Ureter (tissue), 1 donor: ENCODE measurements at places on chromosomes 1 and 21. TPM values are rescaled to one million over a fixed set of nuclear protein-coding genes. Genes with fewer than 3 reads are reported as not detected.

DNA sequence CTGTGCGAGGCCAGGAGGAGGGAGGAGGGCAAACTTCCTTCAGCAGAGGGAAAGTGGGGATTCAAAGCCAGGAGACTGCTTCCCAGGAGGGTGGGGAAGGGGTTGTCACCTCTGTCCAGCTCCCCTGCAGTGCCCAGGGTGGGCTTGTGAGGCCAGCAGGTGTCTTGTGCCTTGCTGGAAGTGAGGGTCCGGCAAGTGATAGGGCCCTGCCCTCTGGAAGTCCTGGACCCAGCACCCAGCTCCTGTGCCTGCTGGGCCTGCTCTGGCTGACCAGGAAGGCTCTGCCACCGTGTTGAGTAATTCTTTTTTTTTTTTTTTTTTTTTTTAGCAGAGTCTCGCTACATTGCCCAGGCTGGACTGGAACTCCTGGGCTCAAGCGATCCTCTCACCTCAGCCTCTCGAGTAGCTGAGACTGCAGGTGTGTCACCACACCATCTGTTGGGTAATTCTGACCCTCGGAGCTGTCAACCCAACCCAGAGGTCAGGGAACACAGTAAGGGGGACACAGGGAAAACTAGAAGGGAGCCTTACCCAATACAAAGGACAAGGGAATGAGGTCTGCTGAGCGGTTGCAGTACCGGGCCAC is 1.0 kb downstream of the BEST4 start:
- no peak for DNase-seq

GRCh38 chr1:119966020-119966419 is 69.7 kb upstream of the ADAM30 start:
- DNase-seq, result no peak

GRCh38 chr1:155178441-155179111 is 4.9 kb downstream of the TRIM46 start:
- peak; percentile 44 for DNase-seq

GRCh38 chr1:13746342-13746741 is 46.4 kb downstream of the PRDM2 start:
- DNase-seq, result no peak

Gene NHLH2
- 0.31 TPM for total RNA-seq

Gene GJA5
- total RNA-seq, result 5.0 TPM

GRCh38 chr1:243968413-243968812 is 82.7 kb upstream of the ZBTB18 start:
- no peak for DNase-seq

- DNase-seq, result no peak
Measured at GRCh38 chr21:28229814-28230213, 762.9 kb downstream of the LTN1 start.

Gene CA6
- not detected for total RNA-seq

- DNase-seq, result peak; percentile 55
Measured at GRCh38 chr1:25246600-25247023, 642 bp downstream of the RSRP1 start.

DNA sequence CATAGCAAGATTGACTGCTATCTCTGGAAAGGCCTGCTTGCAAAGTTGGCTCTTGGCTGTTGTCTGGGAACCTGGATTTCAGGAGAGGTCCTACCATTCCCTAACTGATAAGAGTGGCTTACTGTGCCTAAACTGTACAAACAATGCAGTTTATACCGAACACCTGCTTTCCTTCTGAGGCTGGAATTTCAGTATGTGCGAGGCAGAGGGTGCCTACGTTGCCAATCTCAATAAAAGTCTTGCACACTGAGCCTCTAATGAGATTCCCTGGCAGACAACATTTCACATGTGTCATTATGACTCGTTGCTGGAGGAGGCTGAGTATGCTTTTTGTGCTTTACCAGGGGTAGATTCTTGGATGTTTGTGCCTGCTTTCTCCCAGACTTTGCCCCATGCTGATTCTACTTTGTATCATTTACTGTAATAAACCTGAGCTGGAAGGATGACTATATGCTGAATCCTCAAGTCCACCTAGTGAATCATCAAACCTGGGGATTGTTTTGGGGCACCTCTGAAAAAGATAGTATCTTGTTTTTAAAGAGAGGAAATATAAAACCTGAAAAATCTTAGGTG is 58.9 kb upstream of the GNG4 start:
- no peak for DNase-seq

DNA sequence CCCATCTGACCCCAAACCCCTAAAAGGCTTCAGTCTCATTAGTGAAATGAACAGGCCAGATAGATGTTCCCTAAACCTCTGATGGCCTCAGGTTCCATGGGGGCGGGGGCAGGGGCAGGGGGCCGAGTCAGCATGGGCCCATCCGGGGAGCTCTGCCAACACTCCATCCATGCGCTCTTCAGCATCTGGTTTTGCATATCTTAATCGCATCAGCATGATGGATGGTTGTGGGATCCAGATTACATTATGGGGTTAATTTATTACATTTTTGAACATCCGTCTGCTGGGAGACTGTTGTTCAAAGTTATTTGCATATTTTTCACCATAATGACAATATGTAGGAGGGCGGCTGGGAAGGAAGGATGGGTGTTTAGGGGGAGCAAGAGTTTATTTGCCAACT is 3.1 kb upstream of the MAD2L2 start:
- no peak for DNase-seq

GRCh38 chr1:55789466-55789865 is 574.3 kb upstream of the USP24 start:
- DNase-seq, result no peak

Gene MROH9
- not detected for total RNA-seq

Gene NBPF6
- total RNA-seq, result not detected

Gene C1QB
- total RNA-seq, result 92.9 TPM

DNA sequence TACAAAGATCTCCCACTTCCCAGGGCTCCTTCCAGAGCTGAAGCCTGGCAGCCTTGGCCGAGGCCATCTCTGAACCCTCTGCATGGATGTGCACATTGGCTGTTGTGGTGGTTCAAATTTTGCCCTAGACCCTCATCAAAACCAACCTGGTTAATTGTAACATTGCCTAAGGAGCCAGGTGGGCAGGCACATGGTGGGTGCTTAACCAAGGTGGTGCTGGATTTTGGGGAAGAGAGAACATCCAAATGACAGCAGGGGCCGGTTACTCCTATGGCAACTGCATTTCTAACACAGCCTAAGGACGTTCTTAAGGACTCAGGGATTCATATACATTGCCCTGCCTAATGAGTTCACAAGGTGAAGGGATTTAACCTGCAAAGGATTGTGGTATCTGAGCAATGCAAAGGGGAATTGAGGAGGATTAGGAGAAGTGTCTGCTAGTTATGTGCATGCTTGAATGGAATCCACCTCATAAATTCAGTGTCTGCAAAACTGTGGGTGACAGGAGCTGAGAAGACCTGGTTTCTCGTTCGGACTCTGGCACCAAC is 10.3 kb downstream of the RUNX1 start:
- no peak for DNase-seq

Gene CLCA1
- 0.18 TPM for total RNA-seq

- DNase-seq, result no peak
Measured at GRCh38 chr1:53552146-53552861, 93.1 kb downstream of the DMRTB1 start.

GRCh38 chr1:107669996-107670395 is 295.0 kb downstream of the VAV3 start:
- DNase-seq, result peak; percentile 86

Gene S100A9
- 151 TPM for total RNA-seq

- DNase-seq, result peak; percentile 86
Measured at GRCh38 chr1:225817611-225818061, 7.7 kb downstream of the EPHX1 start.

DNA sequence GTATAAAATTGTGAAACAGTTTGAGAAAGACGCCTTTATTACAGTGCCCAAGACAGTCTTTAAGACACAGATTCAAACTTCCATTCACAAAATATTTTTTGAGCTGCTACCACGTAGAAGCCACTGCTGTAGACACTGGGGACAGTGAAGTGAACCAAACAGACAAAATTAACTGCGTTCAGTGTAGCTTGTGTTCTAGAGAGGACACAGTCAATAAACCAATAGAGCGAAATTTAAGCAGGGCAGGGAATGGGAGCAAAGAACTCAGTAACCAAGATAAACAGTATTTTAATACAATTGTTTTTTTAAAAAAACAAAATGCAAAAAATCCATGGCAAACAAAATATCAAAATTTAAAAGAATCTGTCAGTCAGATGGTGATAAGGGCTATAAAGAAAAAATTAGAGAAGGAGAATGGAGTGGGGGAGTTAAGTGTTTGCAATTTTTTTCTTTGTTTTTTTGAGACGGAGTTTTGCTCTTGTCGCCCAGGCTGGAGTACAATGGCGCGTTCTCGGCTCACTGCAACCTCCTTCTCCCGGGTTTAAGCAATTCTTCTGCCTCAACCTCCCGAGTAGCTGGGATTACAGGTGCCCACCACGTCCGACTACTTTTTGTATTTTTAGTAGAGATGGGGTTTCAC is 719 bp upstream of the PARS2 start:
- no peak for DNase-seq

Gene UTS2
- total RNA-seq, result not detected

DNA sequence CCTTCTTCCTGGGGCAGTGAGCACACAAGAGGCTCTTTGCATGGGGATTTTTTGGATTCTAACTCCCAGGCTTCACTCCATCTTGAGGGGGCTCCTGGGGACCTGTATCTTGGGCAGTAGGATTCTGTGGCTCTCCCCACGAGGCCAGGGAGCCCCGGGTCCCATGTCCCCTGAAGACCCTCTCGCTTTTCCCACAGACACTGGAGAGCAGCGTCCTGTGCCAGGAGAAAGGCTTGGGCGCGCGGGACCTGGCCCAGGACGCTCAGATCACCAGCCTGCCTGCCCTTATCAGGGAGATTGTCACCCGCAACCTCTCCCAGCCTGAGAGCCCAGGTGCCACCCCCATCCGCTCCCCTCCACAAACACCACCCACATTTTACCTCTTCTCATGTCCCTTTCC is 735 bp downstream of the CROCC start:
- no peak for DNase-seq

- no peak for DNase-seq
Measured at GRCh38 chr1:46513536-46513935, 23.9 kb downstream of the DMBX1 start.

Gene CNTN2
- 0.42 TPM for total RNA-seq

Gene SRGAP2C
- total RNA-seq, result 26.3 TPM

- DNase-seq, result no peak
Measured at GRCh38 chr1:36420409-36420808, 22.7 kb upstream of the LSM10 start.

Gene PDZK1IP1
- 1.9 TPM for total RNA-seq

- no peak for DNase-seq
Measured at GRCh38 chr1:12005488-12006166, 13.7 kb upstream of the MIIP start.

Gene CFHR4
- total RNA-seq, result not detected

GRCh38 chr1:20871419-20871818 is 84.3 kb upstream of the HP1BP3 start:
- no peak for DNase-seq

- no peak for DNase-seq
Measured at GRCh38 chr1:12473596-12474362, 144.2 kb downstream of the DHRS3 start.

DNA sequence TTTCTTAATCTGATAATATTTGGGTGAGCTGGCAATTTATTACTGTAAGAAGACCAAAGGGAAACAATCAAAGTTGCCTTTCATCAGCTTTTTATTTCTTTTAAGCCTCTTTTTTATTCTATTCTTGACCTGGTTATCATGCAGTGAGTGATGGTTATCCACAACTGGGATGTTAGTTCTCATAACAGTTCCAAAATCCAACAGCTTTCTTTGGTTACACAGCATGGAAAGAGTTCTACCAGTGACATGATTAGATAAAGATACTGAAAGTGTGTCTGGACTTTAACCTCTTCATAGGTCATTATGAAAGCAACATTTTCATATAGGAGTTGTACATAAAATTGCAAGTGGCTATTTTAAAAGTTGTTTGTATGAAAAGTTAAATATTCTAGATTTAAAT is 163.0 kb downstream of the SYT2 start:
- DNase-seq, result no peak

Gene ADPRS
- 24.1 TPM for total RNA-seq

Gene ZNF593OS
- not detected for total RNA-seq

- DNase-seq, result no peak
Measured at GRCh38 chr1:109762039-109762585, 1.6 kb downstream of the EPS8L3 start.

Gene OR2L5
- not detected for total RNA-seq

DNA sequence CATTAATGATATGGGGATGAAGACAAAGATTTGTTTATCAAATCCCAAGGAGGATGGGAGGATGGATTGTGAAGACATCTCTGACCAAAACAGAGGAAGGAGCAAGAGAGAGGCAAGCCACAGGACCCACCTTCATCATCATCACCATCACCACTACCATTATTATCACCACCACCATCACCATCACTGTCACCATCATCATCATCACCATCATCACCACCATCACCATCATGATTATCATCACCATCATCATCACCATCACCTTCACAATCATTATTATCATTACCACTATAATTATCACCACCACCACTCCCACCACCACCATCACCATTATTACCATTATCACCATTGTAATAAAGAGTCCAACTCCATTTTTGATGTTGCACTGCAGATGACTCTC is 482.5 kb downstream of the PTPRU start:
- no peak for DNase-seq
